C1 segment of cervical spinal cord (tissue), 14 donors: ENCODE measurements at places on chromosomes 7 and 10.

GRCh38 chr10:118047157-118047719 is 497 bp upstream of the RAB11FIP2 start:
- DNase-seq, result no peak

- no peak for DNase-seq
Observed at GRCh38 chr7:99379043-99379577, 4.6 kb downstream of the ARPC1B start.

GRCh38 chr10:95392681-95393164 is 101.9 kb upstream of the PDLIM1 start:
- no peak for DNase-seq

- no peak for DNase-seq
Observed at GRCh38 chr10:31584098-31584631, 265.1 kb downstream of the ZEB1 start.

GRCh38 chr10:103479135-103479534 is at the start of gene CALHM3:
Gene CALHM3, minus strand, starts transcription at chr10:103479240. Its CDS starts 208 bp downstream, at chr10:103479032.
- no peak for DNase-seq

DNA sequence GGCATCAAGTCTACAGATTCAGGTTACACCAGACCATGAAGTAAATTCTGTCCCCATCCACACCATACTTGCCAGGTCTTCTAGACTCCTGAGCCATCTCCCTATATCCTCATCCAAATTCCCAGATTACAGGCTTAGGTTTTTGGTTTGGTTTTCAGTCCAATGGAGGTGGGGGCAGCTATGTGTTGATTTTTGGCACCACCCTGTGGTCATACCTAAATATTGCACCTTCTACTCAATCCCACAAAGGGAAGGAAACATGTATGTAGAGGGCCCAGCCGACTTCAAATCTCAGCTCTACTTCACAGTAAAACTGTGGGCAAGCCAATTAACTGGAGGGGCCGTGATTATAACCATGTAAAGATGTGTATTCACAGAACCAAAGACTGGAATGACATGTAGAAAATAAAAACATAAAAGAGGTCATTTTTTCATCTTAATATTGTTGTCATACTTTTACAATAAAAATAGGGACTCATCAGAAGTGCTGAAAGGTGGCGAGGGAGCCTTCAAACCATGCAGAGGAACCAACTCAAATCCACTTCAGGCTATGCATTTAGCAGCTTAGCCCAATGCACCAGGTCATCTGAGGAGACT is 19.8 kb downstream of the ERCC6 start:
- DNase-seq, result no peak

- DNase-seq, result no peak
Observed at GRCh38 chr7:7720750-7721621, 2.6 kb upstream of the RPA3 start.

DNA sequence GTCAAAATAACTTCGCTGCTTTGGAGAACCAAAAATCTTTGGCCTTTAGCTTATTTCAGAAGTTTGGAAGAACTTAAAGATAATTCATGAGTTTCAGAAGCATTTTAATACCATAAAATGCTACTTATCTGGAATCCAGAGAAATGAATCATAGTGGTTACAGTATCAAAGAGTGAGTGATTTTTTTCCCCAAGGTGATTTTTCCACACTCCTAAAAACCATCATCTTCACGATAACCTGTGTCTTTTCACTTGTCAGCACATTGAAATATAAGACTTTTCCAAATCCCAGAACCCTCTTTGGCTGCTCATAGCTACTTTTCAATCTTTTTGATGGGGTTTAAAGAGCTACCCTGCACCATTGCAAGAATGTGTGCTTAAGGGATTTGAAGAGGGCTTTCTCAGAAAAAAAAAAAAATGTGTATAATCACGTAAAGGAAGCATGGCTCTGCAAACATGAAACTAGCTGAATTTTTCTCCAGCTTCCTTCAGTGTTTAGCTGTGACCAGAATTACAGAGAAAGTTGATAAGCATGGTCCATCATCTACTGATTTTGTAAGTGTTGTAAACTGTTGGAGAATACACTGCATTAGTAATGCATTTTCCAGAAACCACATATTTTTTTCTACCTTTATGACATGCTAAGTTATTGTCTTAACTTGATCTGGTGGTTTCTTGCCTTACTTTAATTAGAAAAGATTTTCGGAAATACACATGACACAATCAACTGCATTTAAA is 134.9 kb downstream of the BICC1 start:
- DNase-seq, result no peak

- no peak for DNase-seq
Observed at GRCh38 chr7:47803025-47803424, 145.2 kb downstream of the PKD1L1 start.

DNA sequence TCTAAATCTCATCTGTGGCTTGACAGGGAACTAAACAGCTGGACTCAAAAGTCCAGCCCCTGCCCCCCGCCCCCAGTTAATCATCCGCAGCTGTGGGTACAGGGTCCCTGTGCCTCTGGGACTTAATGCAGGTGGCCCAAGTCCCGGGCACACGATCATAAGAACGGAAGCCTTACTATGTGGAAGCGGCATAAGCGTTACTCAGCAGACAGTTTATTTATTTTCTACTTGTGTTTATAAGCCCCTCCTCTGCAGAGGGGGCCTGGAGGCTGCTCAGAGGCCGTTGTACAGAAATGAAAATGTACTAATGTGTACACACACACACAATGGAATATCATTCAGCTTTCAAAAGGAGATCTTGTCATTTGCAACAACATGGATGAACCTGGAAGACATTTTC is 158.0 kb upstream of the TNS3 start:
- DNase-seq, result no peak

GRCh38 chr7:74056096-74056915 is 27.3 kb upstream of the LIMK1 start:
- DNase-seq, result no peak

DNA sequence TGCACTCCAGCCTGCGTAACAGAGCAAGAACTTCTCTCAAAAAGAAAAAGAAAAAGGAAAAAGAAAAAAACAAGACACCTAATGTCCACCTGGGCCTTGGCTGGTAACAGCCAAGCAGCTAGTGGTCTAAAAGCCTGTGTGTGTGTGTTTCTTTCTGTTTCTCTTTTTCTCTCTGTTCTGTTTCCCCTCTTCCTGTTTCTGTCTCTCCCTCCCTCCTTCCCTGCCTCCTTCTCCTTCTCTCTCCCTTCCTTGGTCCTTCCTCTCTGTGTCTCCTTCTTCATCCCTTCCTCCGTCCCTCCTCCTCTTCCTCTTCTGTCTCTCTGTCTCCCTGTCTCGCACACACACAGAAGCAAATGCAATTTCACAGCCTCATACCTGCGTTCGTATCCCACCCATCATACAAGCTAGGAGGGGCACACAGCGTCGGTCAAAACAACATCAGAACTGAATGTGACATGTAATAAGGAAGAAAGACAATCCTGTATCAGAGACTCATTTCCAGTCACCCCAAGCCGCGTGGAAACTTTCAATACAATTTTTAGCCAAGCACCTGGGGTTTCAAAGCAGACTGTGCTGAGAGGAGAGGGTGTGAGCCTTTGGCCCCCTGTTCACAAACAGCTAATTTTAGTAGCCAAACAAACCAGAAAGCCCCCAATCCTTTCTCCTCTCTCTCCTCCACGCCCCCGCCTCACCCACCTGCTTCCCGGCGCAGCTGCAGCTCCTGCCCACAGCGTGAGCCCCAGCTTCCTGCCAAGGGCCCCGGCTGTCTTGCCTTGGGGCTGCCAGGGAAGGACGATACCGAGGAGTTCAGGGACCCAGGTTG is 50.2 kb upstream of the GNA12 start:
- DNase-seq, result no peak
